ENCODE measurements at places on chromosomes 5 and 9.
A peak's percentile ranks its signal among the peaks of the same experiment; 100 is the strongest.

- no peak for DNase-seq
Observed at GRCh38 chr5:169039592-169039991, 261.3 kb downstream of the SLIT3 start.

- no peak for DNase-seq
Observed at GRCh38 chr5:6926491-6927038, 213.3 kb downstream of the TENT4A start.

DNA sequence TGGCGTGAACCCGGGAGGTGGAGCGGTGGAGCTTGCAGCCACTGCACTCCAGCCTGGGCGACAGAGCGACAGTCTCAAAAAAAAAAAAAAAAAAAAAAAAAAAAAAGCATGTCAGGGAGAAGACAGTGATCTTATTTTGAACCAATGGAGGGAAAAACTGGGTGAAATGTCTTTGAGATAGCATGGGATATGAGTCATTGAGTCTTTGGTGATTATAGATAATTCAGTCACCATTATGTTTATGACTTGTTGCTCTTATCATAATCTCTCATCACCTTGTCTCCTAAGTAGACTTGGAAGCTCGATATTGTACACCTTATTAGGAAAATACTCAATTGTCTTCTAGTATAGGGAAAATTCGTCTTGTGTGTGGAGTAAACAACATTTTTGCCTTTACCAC lies 55.1 kb upstream of the KDM4C start:
- DNase-seq, result no peak

DNA sequence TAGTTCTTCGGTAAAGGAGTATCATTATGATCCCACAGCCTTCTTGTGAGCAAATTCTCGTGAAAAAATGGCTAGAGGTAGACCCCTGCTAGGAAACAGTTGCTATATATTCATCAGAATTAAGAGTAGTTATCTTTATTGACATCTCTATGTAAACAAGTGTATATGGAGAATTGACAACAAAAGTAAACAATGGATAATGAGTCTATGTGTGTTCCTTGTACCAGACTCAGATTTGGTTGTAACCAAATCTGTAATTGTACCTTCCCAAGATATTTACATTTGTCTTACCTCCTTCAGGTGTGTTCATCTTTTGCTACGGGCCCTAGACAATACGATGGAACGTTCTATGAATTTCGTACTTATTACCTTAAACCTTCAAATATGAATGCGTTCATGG lies 2.1 kb downstream of the NIPSNAP3B start:
- no peak for DNase-seq

GRCh38 chr5:131386779-131387178 lies 122.9 kb downstream of the CDC42SE2 start:
- DNase-seq, result no peak

DNA sequence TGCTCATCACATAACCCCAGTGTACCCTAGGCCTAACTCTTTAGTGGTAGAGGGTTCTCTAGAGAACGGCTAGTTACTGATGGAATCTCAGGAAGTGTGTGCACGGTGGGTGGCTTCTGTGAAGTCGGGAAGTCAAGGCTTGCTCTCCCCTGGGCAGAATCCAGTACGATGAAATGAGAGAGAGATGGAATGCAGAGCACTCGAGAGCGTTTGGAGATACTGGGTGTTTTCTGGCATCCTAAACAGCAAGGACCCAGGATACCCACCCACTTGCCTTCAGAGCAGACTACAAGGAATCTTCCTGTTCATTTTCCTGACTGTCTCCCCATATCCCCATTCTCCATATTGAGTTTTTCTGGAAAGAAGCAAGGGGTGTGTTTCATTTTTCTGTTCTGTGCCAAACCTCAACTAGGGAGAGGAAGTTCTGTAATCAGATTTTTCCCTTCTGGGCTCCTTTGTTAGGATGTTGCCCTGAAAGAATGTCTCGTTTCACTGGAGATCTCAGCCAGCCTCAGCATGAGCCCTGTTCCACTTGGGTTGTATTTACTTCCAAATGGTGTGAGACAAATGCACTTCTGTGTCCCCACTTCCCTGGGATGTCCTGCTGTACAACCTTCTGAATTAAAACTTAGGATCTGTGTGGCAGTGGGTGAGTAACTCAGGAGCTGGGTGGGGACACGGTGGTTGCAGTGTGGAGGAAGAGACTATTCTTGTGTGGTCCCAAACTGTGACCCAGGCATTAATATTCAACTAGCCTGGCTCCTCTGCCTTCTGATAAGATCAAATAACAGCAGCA lies 108.9 kb upstream of the SPRY4 start:
- DNase-seq, result no peak

DNA sequence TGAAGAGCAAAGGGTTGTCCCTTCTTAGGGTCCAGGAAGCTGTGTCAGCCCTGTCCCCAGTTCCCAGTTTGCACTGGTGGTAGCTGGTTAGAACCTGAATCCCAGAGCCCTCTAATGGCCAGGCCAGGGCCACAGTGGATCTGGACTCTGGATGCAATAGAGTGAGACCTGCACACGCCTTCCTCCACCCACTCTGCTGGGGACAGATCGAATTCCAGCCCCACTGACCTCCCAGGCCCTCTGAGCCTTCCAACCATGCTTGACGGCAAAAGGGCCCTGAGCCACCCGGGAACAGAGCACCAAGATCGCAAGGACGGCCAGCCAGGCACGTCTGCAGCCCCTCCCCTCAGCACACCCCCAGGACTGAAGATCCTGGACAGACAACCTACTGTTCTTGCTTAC lies 23.7 kb downstream of the NAIF1 start:
- no peak for DNase-seq

GRCh38 chr5:58016877-58017276 lies 443.0 kb downstream of the PLK2 start:
- DNase-seq, result no peak

- DNase-seq, result no peak
Observed at GRCh38 chr9:36985769-36986467, 48.1 kb downstream of the PAX5 start.

GRCh38 chr5:149860801-149861322 lies 83.7 kb downstream of the PDE6A start:
- peak; percentile 75 for DNase-seq

DNA sequence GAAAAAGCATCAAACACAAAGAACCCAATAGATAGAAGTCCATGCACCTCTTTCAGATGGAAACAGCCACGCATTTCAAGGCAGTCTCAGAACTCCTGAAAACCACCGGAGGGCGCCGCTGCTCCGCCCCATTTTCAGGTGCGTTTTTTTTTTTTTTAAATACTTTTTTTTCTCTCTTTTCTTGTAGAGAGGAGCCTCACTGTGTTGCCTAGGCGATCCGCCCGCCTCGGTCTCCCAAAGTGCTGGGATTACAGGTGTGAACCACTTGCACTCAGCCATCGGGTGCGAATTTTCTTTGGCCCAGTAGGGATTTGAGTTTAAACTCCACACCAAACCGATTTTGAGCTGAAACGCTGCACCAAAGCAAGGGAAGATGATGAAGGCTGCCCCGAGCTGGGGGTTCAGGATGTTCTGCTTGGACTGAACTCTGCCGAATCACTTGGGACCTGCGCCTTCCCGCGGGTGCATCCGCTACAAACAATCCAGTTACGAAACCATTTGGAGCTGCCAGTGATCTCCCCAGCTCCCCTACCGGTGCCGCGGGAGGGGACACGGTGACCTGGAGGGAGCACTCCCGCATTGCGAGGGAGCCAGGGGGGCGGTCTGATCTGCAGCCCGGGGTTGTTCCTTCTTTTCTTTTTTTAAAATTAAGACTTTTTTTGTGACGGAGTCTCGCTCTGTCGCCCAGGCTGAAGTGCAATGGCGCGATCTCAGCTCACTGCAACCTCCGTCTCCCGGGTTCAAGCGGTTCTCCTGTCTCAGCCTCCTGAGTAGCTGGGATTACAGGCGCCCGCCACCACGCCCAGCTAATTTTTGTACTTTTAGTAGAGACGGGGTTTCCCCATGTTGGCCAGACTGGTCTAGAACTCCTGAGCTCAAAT lies 1.4 kb downstream of the PTGR1 start:
- DNase-seq, result peak; percentile 79

DNA sequence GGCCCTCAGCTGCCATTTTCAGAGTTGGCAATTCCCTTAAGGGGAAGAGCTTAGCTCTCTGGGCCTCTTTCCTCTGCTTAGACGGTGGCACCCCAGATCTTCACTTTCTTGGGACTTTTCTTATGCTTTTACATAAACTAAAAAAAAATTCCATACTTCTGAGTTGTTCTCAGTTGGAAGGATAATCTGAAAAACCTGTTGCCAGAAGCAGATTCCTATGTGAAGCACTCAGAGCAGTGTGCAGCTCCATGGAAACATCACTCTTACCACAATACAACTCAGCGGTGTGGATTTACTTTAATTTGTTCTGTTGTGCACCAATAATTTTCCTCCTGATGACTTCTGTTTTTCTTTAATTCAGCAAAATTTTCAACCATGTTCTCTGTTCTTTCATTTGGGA lies 44.1 kb upstream of the MROH2B start:
- DNase-seq, result no peak

DNA sequence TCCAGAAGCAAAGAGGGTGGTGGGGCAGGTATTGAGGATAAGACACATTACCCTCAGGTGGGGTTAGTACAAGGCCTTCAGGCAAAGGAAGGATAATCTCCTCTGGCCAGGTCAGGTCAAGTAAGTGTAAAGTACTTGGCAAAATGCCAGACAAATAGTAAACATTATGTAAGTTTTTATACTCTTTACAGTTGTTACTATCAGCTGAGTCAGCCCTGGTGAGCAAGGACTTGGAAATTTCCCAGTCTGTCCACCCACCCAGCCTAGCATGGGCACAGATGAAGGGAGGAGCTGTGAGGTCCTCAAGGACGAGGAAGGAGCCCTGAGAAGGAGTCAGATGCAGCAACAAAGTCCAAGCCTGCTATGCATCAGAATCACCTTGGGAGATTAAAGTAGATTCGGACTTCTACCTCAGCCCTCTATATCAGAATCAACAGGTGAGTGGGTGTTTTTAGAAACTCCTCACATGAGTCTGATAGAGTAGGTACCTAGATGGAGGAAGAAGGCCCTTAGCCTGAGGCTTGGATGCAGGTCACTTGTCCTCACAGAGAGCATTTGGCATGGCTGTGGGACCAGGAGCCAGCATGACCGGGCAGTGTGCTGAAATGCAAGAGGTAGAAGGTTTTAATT lies 50.2 kb upstream of the BARX1 start:
- DNase-seq, result no peak

- DNase-seq, result no peak
Observed at GRCh38 chr5:11777096-11777495, 127.2 kb downstream of the CTNND2 start.

DNA sequence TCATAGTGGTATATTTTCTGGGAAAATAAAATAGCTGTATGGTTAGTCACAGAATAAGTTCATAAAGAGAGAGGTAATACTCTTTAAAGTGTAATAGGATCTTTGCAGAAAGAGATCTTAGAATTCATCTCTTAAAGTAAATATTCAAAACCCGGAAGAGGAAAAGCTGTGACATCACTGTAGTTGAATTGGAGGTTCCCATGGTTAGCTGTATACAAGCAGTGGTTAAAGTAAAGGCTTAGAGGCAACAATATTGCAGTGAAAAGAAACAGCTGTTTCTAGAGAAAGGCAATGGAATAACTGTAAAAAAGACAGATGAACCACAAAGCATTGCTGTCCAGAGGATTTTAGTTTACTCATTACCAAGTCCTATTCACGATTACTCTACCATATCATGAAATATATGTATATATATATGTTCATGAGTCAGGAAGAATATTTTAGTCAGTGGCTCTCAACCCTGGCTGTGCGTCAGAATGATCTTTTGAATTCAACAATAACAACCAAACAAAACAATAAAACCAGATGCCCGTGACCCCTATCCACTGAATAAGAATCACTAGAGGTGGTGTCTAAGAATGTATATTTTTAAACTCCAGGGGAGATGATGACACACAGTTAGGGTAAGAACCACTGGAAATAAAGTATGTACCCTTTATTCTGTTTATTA lies 4.7 kb downstream of the ERCC6L2 start:
- no peak for DNase-seq

DNA sequence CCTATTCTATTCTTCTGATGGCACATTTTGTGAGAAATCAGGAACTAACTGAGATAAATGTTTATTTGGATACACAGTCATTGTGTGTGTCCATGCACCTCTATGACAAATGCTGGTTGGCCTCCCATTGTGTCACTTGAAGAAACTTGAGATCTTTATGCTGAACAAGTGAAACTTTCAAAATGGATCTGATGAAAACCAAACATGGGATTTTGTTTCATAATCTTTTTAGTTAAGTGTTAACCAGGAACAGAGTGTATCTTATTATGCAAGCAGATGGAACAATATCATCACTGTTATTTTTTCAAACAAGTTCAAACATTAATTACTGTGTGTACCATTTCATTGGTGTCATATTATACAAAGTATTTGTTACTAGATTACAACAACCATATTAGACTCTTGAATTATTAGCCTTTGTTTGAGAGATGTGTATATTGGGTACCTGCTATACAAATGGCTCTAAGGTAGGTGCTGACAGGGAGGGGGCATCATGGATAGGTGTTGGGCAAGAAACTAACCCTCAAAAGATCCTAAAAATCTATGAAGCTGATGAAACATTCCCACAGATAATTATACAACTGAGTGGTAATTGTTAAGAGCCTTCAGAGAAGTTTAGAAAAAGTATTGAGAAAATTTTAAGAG lies 159.8 kb downstream of the PALM2AKAP2 start:
- no peak for DNase-seq

- DNase-seq, result no peak
Observed at GRCh38 chr9:83029531-83030137, 33.3 kb downstream of the RASEF start.

DNA sequence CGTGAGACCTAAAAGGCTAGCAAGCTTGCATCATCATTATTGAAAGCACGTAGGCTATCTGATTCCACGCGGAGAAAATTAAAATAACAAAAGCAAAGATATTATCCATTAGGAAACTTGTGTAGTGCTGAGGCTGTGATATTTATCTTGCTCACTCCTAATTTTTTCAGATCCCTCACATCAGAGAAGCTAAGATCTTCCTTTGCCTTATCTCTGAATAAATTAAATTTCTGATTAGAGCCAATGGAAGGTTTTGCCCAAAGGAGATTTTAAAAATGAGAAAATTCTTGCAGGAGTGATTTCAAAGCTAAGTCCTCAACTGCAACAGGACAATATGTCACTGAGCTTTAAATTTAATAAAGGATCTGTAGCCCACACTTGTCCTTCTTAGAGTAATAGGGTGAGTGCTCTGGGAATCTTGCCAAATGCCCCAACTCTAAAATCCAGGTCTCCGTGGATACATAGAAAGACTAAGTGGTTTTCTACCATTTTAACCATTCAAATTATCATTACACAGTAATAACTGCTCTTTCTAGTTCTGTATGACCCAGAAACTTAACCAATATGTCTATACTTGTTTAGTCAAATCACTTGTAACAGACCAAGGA lies 295.0 kb downstream of the CAAP1 start:
- DNase-seq, result no peak

DNA sequence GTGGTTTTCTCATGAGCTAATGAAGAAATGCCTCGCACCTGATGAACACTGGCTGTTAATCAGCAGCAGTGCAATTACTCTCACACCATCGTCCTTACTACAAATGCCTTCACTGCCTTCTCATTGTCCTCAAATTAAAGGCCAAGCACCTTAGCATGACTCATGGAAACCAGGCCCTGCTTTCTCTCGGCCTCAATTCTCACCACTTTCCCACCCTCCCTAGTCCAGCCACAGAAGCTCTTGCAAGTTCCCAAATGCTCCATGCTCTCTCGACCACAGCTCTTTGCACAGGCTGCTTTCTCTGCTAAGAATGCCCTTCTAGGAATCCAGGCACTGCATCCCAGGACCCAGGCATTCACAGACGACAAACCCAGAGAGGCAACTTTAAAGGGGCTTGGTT lies 94.6 kb upstream of the KLF4 start:
- peak; percentile 60 for DNase-seq

Data from GM12865 (cell line).